ENCODE measurements at places on chromosomes 1 and 21.

DNA sequence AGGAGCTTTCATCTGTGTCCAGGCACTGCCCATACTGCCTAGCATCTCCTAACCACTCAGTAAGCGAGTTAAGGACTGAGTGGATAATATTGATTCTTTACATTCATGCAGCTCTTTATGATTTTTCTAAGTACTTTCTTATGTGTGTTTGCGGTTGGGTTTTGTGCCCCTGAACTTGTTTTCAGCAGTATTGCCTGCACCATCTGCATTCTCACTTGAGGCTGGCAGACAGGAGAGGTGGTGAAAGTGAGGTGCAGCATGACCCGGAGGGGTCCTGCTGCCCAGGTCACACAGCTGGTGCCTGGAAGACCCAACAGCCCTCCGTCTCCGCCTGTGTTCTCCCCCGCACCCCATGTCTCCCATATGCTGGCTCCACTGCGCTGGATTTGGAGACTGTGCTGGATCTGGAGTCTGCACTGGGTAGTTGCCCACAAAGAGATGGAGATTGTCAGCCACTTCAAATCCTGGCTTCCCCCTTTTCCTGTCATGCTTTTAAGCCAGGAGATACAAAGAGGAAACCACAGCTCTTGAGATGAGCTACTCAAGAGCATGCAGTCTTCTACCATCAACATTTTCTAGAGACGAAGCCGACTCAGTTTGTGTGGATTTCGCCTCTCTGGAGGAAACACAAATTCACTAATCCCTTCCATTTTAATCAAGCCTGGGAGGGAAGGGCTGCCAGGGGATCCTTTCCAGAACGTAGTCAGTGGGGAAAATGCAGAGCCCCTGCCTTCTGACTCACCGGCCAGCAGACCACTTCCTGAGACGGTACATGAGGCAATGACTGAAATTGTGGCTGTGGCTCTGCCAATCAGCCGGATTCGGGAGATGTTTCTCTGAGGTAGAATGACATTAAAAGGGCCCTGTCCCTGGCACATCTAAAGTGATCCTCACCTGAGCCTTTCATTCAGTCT lies 71.7 kb upstream of the ANGPTL1 start:
- no peak for DNase-seq

GRCh38 chr1:82317671-82318070 lies 516.9 kb downstream of the ADGRL2 start:
- DNase-seq: no peak

GRCh38 chr1:39566441-39567137 lies 10.0 kb downstream of the PABPC4 start:
- DNase-seq: no peak

GRCh38 chr1:19684677-19685076 lies 20.0 kb downstream of the HTR6 start:
- DNase-seq: no peak

- DNase-seq: no peak
These were observed 45.5 kb downstream of the GRIK3 start for GRCh38 chr1:36988741-36989193.

DNA sequence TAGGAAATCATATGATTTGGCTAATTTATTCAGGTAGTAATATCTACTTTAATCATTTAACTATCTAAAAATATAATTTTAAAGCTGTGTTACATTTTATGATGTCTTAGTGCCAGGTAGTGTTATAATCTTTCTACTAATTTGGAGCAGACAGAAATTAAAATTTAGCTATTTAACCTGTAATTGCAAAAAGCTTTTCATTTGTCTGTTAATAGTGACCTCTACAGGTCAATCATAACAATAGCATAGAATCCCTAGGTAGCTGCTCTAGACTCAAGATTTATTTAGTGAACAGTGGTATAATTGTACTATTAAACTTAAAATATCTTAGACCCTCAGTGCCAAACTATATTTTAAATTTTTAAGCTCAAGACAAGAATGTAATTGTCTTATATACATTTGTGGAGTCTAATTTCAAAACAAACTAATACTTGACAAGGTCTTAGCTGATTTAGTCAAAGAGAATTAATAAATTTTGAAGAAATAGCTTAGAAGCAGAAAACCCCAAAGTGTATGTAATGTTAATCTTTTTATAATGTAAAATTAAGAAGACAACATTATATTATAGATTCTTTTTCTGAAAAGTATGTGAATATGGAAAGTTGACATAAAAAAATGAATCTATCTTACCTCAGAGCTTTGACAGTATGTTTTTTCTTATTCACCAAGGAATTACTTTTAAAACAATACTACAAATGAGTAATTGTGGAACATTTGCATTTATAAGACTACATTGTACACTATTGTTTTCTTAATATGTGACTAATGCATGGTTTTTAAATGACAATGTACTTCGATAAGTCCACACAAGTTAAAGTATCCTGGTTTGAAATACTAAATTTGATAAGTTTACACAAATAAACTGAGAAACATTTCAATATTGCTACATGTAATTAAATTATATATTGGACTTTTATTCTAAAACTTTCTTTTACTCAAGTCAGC lies 64.1 kb upstream of the RNPC3 start:
- DNase-seq: no peak

Measured in bone marrow (tissue), 2 donors.